ENCODE measurements at places on chromosomes 3 and 15.
A peak's percentile ranks its signal among the peaks of the same experiment; 100 is the strongest.

- DNase-seq = no peak
Observed at GRCh38 chr3:116423945-116424344, 21.3 kb downstream of the LSAMP start.

- no peak for DNase-seq
Observed at GRCh38 chr15:77819048-77819850, 186.5 kb upstream of the LINGO1 start.

DNA sequence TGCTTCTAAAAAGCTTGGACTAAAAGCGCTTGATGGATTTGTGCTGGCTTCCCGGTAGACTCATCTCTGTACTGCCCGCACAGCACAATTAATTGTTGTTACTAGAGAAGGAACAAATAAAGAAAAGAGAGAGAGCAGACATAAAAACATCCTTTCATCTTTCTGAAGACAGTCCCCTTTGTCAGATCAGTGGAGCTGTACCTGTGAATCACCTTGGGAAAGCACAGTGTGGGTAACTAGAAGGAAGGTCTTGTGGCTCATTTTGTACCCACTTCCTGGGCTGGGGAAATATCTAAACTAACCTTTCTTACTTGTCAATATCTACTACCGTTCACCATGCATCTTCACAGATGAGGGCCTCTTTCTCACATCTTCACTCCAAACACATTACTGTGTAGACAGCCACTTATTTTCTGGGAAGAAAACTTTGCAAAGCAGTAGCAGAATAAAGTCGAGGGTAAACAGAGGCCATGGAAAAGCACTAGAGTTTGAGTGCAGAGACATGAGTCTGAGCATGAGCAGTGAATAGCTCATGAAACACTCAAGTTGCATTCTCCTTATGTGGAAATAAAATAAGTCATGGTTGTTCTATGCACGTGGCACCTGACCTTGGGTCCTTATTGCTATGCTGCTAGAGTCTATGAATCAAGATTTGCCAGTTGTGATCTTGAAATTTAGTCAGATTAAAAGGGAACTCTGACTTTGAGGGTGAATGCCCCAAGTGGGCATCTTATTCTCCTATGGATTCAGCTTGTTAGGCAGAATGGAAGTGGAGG lies 169.3 kb downstream of the LPP start:
- DNase-seq = peak; percentile 77

DNA sequence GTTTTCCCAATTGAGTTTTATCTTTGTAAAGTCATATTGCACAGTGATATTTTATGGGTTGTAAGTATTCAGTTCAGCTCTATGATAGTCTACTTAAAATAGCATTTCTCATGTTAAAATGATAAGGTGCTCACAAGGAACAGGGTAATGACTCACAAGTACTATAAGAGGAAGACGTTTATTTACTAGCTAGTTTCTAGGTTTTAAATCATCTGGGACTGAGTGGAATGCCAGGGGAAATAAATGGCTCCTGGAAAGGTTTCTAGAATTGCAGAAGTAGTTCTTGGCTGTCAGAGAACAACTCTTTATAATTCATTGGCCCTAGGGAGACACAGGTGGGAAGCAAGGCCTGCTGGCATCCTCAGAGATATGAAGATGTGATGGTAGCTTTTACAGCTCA lies 112.8 kb downstream of the CHDH start:
- no peak for DNase-seq

DNA sequence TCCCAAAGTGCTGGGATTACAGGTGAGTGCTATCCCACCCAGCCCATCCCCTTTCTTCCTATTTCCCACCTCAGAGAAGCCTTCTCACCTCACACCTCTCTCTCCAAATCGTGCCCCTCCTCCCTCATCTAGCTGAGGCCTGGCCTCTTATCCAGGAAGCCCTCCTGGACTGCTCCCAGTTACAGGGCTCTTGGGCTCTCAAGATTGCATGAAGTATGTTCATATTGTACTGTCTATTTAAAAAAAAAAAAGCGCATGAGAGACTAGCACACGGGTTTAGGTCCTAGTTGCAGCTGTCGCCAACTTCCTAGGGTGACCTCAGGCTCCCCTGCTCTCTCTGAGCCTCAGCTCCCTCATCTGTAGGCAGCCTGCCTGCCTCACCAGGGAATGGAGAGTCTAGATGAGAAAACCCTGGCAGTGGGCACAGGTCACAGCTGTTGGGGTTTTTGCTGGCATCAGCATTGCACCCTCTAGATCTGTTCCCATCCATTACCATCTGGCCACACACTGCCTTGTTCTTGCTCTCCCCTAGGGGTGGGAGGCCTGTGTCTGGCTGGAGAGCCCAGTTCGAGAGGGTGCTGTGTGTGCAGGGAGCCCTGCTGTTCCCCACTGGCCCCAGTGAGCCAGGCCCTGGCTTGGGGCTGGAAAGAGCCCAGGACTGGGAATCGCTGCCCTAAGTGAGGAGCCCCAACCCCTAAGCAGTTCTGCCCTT lies 24.2 kb upstream of the C15orf39 start:
- DNase-seq = no peak

DNA sequence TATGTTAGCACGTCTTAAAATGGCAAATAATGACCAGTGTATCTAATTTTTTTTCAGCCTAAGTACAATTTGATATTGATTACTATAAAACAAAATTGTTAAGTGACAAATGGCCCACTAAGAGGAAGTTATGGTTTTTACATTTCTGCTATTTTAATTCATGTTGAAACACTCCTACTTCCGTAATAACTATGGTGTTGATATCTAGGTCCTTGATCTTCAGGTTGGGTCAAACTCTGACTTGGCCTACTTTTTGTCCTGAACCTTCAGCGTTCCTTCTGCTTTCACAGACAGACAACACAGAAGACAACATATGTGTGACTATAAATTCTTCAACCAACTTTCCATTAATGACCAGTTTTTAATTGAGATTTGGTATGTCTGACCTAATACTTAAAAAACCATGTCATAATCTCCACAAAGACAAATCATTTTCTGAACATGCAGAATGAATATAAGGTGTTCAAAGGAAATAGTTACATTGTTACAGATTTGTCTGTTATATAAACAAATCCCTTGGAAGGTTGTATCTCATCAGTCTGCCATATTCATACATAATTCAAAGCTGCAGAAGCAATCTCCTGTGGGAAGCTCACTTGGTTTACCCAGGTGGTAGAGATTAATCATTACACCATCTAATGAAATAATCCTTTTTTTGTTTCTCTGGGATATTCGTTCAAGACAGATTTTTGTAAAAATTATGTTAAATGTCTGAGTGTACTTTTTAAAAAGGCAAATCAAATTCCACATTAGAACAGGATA lies 92.1 kb upstream of the TSPAN3 start:
- no peak for DNase-seq

DNA sequence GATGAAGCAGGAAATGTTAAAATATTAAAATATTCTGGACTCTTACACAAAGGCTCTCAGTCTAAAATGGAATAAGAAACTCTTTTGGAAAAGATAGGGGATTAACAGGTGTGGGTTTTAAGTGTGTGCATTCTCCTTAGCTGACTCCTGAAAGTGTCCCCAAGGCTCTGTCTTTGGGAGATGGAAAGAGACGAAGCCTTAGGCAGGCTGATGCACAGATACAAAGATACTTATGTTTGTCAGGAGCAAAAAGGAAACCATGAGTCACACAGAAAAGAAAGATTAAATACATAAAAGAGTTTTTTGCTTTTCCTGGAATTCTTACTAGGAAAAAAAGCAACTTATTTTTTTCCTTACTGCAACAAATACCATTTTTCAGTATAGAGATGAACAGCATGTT lies 23.8 kb upstream of the ABI3BP start:
- DNase-seq = no peak

- DNase-seq = no peak
Observed at GRCh38 chr3:59540241-59540640, 490.4 kb upstream of the CFAP20DC start.
